ENCODE measurements at places on chromosomes 1 and 21.

GRCh38 chr1:180155182-180155682 is 563 bp downstream of the QSOX1 start:
- DNase-seq: no peak

GRCh38 chr21:37907076-37907475 is 9.2 kb downstream of the KCNJ6 start:
- DNase-seq: no peak

GRCh38 chr1:29631836-29632805 is 395.8 kb downstream of the PTPRU start:
- DNase-seq: no peak

DNA sequence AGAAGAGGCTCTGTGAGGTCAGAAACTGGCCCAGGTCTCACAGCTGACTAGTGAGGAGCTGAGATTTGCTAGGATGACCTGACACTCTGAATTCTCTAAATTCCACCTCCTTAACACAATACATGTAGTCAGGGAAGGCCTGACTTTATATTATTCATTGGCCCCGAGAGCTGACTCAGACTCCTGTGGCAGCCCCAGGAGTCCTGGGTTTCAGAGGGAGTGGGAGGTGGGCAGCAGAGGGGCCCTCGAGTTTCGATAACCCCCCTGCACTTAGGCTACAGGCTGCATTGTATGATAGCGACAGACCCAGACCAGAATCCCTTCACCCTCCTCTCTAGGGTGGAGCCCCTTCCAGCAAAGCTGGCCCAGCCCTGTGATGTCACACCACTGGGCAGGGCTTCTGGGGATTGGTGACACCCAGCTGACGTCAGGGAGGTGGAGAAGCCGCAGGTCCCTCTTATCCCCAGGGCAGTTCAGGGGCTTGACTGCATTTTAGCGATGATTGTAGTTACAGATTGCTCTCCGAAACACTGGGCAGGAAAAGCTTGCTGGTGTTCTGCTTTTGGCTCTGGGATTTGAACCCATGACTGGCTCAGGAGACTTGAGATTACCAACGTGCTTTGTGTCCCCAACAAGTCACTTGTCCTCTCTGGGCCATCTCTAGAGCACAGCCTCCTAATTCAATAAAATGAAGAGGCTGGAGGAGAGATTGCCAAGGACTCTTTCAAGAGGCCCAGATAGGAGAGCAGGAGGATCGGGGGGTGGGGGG is 17.0 kb upstream of the GPR37L1 start:
- no peak for DNase-seq

- no peak for DNase-seq
Observed at GRCh38 chr1:224700918-224701531, 84.9 kb downstream of the CNIH3 start.

DNA sequence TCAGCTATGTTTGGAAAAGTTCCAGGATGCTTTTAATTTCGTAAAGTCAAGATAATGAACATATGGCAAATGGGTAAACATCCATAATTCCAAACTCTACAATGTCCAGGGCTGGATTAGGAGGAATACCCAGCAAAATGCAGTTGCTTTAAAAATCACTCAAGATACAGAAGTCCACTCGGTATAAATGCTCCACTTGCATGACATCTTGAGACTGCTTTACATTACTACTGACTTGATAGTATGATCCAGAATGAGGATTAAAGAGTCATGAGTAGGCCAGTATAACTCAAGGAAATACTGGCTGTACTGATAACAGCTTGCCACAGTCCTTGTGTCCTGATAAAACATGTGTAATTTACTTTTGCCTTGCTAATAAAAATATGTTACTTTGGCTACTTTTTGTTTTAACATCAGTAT is 58.3 kb upstream of the ANGPTL3 start:
- DNase-seq: no peak

DNA sequence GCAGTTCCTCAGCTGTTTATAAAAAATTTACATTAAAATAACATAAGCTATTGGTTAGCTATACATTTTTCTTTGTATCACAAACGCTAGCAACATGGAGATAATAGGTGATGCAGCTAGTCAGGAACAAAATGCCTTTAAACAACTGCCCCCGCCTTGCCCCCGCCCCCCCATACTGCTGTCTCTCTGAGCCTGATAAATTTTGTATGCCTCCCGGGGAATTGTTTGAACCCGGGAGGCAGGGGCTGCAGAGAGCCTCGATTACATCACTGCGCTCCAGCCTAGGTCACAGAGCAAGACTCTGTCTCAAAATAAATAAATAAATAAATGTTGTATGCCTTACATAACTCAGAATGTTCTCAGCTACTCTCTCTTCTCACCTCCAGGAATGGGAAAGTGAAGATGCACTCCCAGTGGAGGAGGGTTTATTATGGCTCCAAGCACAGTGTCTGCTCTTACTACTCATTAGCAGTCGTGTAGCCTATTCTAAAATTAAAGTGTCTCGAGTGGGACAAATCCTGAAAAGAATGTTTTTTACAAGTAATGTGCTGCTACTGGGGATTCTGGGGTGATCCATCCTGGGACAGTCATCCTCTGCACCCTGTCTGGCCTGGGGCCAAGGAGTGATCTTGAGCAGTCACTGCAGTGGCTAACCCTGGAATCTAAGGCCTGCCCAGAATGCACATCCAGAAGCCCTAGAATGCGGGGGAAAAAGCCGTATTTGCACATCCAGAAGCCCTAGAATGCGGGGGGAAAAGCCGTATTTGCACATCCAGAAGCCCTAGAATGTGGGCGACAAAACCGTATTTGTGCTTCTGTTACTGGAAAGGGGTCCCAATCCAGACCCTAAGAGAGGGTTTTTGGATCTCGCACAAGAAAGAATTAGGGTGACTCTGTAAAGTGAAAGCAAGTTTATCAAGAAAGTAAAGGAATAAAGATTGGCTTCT is 39.4 kb upstream of the ZNF496 start:
- DNase-seq: no peak

DNA sequence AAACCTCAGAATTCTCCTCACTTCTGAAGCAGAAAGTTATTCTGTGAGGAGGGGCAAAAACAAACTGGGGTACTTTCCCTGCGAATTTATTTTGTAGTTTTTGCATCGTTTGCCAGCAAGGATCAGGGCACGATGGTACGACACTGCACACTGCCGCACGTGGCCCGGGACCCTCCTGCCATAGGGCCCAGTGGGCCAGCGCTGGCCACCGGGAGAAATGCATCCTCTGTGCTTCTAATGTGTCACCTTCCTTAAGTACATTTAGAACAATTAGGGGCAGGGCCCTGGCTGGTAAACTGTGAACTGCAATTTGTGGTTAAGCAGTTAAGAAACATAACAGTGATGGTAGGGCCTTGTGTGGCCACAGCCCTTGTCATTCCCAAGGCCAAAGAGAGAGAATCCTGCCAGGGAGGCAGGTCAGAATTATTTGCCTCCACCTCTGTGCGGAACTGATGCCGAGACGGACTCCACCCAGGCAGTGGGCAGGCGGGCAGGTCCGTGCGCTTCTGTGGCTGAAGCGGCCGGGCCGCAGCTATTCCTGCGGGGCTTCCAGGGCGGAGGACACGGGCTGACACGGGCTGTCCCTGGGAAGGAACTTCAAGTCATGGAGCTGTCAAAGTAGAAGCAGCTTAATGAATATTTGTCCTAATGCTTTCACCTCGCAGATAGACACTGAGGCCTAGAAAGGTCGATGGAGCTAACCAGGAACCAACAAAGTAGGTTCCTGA is 12.5 kb downstream of the GPR137B start:
- DNase-seq: no peak

GRCh38 chr1:72111662-72112061 is 170.7 kb downstream of the NEGR1 start:
- no peak for DNase-seq

DNA sequence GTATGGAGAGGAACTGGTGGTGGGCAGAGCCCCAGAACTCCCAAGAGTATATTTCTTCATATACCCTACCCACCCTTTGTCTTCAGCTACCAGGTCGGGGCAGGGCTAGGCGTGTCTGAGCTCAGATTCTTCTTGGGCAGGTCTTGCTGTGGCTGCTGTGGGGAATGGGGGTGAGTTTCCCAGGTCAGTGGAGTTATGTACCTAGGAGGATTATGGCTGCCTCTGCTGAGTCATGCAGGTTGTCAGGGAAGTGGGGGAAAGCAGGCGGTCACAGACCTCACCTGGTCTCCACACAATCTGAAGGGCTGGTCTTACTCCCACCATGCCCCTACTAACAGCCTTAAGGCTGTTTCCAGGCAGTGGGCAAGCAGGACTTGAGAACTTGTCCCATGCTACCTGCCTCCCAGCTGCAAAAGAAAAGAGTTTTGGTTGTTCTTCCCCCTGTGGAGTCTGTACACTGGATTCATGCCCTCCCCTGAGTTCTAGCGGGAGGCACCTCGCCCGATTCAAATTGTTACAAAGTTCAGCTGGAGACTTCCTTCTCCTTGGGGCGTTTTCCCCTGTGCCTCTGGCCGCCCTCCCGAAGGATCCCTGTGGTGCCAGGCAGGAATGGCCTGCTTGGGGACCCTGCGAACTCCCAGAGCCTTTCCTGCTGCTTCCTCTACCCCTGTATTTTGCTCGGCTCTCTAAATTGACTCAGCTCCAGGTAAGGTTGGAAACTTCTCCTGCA is 58.6 kb downstream of the NPHS2 start:
- no peak for DNase-seq

GRCh38 chr1:248152056-248152827 is 7.3 kb downstream of the OR2M5 start:
- no peak for DNase-seq

GRCh38 chr1:201847150-201847549 is 18.2 kb downstream of the IPO9 start:
- DNase-seq: no peak

DNA sequence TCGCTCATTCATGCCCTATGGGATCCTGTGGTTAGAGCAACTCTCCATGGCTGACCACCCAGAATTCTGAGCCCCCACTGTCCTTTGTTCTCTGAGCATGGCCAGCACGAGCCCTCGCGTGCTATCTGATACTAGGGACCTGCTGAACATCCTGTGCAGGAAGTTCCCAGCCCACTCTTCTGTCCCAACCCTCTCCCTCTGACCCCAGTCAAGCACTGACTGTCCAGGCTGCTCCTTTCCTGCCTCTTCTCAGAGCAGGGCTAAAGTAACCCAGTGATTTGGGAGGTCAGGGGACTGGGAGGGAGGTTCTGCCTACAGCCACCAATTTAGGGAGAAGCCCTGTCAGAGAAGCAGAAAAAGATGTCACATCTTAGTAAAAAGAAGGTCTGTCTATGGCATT is 21.2 kb downstream of the CYP4B1 start:
- DNase-seq: no peak

GRCh38 chr1:1182491-1183220 is 9.0 kb downstream of the TTLL10 start:
- no peak for DNase-seq

DNA sequence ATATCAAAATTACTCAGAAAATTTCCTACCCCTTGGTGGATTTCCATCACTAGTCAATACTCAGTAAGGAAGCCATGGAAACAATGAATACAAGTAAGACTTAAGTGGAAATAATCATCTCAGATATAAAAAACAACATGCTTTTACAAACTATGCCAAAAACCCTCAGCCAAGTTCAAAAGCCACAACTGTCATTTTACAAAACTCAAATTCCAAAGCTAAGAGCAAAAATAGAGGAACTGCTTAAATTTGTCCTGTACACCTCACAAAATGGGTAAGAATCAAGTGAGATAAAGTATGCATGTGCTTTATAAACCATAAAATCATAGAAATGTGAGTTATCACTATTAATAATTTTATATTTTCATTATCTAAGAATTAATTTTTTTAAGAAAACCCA is 9.6 kb downstream of the TMCO1 start:
- DNase-seq: no peak

GRCh38 chr1:8431019-8431418 is 113.1 kb downstream of the SLC45A1 start:
- DNase-seq: no peak

DNA sequence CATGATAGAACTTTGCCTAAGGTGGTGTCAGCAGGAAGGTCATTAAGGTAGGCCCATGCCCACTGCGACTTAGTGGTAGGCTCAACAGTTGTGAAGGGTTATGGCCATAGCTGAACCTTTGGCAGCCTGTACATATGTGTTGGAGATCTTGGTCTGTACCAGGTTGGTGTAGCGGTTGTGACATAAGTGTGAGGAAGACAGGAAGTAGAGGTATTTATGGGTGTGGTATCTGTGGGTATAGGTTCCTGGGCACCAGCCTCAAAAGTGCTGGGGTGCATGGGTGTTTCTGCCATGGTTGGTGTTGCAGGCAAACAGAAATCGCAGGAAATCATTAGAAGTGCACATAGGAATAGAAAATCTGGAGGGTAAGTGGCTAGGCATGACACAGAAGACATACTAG is 18.6 kb upstream of the LRIF1 start:
- DNase-seq: no peak

DNA sequence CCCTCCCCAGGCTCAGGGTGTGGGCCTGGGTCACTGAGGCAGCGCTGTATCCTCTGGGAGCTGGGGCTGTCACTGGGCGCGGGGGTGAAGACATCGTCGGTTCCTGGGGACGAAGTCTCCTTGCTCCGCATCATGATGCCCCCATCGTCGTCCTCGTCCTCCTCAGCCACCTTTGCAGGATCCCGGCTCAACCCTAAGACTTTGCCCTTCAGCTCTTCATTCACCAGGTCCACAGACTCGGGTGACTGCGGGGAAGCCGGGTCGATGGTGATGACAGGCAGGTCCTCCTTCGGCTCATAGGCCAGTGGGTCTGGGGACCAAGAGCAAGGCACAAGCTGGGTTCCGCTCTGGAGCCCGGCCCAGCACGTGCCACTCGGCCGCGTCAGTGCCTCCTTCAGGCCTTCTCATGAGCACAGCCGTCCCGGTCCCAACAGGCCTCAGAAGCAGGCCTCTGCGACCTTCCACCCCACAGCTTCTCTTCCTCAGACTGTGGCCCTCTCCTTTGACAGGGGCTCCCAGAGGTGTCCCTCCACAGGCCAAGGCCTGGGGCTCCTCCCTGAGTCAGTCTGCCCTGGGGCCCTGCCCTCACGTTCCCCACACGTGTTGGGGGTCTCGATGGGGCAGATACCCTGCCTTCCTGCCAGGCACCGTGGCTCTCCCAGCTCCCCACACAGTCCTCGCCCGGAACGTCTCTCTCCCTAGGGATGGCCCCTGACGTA is 54.4 kb downstream of the SLC9A1 start:
- DNase-seq: no peak

- no peak for DNase-seq
Observed at GRCh38 chr1:50521703-50522102, 98.5 kb upstream of the DMRTA2 start.

GRCh38 chr1:25945761-25946160 is 39.5 kb upstream of the STMN1 start:
- DNase-seq: no peak
